ENCODE measurements at places on chromosomes 4 and X. TPM values are rescaled to one million over a fixed set of nuclear protein-coding genes. Genes with fewer than 3 reads are reported as not detected.

TNMD gene
- total RNA-seq = not detected

GAGE2A gene
- not detected for total RNA-seq

DNA sequence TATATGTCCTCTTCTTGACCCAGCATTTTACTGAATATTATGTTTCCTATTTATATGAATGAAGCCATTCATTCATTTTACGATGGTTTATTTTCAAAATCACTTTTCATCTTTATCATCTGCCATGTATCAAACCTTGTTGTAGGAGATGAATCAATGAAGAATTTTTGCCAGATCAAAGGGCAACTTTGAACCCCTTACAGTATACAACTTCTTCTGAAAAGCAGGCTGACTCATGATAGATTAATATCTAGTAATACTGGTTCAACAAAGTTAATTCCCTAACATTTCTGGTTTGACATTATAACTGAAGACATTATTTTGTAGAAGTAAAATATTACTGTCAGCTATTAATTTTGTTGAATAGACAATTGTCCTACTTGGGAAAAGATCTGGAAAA, 226.0 kb downstream of the RPA4 start:
- no peak for DNase-seq

DNA sequence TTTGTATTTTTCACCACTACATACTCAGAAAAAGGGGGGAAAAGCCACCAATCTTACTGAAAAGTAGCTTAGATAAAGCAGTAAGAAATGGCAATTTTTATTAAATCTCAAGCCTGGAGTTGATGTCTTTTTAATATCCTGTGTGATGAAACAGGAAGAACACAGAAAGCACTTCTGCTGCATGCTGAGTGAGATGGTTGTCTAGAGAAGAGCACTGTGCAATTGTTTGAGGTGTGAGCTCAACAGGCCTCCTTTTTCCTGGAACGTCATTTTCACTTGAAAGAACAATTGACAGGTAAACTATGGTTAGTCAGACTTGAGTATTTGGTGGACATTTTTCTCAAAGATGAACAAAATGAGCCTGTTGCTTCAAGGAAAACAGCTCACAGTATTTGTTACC, 73.9 kb downstream of the RTL5 start:
- DNase-seq = no peak

GRCh38 chrX:47482065-47482511, 934 bp downstream of the ZNF41 start:
- DNase-seq = no peak

- DNase-seq = no peak
Observed at GRCh38 chr4:45569619-45570018, 554.2 kb downstream of the GABRG1 start.

GRCh38 chr4:3671571-3672464, 94.4 kb upstream of the ADRA2C start:
- no peak for DNase-seq

Measured in lung microvascular endothelial cell (primary cell).